Kasumi-1 (cell line): ENCODE measurements at places on chromosomes 5 and 9.

- no peak for DNase-seq
These were observed 188.8 kb downstream of the BNC2 start for GRCh38 chr9:16681652-16681987.

DNA sequence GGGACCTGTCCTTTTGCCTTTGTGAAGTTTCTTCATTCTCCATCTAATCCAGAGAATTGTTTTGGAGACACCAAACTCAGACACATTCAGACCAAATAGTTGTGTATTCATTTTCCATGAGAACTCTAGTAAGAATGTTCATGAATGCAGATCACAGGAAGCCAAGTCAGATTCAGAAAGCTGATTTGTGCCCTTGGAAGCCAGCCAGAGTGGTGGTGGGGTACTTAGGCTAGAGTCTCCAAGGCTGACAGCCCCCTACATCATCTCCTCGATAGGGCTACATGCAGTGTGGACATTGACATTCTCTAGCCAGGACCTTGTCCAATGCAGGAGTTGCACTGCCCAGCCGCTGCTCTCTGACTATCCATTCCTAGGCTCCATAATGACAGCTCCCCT, 137.6 kb downstream of the UGCG start:
- DNase-seq: no peak

- no peak for DNase-seq
These were observed 69.0 kb upstream of the XPA start for GRCh38 chr9:97766092-97766491.

DNA sequence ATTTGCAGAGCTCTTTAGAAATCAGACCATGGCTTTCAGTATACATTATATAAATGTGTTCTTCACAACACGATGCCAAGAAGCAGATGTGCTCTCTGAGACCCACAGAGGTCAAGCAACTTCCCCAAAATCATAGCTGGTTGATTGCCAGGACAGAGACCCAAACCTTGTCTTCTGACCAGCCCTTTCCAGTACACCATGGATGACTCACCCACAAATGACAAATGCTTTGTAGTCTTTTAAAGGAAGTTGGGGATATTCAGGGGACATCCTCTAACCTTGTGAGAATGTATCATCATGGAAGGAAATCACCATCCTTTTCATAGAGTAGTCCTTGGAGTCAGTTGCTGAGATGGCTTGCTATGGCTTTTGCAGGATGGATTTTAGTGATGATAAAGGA, 30.1 kb downstream of the ZNF462 start:
- peak; percentile 20 for DNase-seq

DNA sequence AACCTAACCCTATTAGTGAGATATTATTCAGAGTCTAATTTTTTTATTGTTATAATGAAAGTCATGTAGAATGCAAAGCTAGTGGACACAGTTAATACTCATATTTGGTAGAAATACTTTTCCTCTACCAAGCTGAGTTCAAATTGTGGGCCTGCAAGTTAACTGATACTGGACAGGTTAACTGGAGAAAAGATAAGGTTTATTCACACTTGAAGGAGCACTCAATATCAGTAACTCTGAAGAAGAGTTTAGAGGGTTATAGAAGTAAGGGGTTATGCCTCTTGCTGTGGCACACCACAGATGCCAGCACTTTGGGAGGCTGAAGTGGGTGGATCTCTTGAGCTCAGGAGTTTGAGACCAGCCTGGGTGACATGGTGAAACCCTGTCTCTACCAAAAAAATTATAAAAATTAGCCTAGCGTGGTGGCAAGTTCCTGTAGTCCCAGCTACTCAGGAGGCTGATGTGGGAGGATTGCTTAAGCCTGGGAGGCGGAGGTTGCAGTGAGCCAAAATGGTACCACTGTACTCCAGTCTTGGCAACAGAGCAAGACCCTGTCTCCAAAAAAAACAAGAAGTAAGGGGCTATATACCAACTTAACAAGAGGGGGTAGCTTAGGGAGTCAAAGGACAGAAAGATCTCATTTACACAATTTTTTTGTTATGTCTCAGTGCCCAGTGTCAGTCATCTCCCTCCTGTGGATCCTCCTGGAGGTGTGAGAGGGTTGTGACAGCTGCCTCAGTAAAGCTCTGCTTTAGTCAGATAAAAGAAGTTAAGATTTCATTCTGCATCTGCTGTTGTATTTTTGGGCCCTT, 121.2 kb upstream of the GRHPR start:
- DNase-seq: no peak

DNA sequence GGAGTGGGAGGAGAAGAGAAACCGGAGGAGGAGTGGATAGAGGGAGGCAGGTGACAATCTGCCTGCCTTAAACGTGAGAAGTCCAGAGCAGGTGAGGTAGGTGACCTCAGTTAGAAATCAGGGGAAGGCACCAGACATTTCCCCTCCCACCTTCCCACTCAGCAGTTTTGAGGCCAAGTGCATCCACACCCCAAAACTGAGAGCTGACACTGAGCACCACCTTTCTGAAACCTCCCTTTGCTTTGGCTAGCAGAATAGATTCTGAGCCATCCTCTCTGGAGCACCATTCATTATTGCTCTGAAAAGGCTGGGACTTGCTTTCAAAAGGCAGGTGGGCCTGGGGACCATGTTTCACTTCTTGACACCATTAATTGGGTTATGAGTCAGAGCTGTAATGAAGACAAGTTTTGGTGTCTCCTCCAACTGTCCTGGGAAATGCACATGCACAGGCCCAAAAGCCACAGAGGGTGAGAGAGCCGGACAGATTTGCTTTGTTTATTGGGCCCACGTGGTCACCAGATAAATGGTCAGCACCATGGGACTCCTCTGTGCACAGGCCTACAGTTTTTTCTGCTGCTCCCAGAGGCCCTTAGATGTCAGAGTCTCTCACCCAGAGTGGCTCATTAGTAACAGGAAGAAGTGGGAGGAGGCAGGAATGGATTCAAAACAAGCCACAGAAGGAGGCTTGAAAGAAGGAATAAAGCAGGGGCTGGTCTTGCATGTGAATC, 314.7 kb downstream of the TLE1 start:
- no peak for DNase-seq

GRCh38 chr5:40828021-40828631, 6.9 kb downstream of the RPL37 start:
- no peak for DNase-seq

DNA sequence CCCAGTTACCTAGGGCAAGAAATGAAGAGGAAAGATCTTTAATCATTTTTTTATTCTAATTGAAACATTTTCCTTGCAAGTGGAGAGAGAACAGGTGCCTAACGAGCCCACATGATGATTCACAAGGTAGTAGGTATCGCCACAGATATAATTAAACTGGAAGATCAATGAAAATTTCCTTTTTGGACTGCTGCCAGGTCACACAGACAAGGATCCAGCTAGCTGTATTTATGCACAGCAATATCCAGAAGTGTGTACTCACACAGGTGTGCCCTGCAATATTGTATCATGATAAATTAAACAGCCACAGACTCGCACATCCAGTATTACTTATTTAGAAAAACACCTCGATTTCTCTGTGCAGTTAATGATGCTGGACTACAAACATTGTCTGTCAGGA, 294.0 kb upstream of the SMARCA2 start:
- DNase-seq: no peak

GRCh38 chr9:33430942-33431341, 16.5 kb downstream of the AQP3 start:
- no peak for DNase-seq

DNA sequence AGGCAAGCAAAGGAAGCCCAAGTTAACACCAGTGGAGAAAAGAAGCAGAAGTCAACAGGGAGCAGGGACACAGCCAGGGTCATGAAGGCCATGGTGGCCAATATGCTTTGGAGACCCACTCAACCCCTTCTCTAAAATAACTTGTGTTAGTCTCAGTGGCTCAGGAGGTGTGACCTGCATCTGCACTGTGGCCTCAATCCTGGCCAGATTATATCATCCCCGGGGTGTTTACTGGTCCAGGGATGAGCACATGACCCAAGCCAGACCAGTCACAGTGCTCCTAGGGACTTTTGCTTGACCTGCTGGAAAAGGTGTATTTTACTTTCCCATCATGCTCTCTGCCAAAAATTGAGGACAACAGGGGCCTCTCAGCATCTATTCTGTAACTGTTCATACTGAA, 105.2 kb downstream of the DPYSL3 start:
- DNase-seq: no peak

DNA sequence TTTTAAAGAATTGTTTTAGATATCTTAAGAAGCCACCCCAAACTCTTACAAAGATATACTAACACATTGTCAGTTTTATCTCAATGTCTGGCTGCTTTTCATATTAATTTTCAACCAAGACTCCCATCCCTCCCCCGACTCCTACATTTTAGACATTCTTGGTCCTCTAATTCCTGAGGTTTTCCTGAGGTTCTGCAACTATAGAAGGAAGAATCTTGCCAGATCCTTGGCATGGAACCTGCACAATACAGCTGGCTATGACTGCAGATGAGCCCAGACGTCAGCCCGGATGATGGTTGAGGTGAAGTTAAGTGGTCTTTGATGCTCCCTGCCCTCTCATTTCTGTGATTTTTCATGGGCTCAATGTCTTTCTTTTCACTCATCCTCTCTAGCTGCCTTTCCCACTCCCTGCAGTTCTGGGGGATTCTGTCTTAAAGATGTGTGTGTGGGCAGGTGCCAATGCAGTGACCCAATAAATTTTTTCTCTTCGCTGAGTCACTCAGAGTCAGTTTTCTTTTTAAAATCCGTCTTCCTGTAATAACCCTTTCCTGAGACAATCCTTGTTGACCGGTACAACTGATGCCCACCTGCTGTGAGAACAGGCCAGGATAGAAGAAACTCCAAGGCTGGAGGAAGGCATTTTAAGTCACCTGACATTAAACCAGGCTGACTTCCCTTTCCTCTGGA, 237.8 kb upstream of the GAS1 start:
- DNase-seq: no peak

DNA sequence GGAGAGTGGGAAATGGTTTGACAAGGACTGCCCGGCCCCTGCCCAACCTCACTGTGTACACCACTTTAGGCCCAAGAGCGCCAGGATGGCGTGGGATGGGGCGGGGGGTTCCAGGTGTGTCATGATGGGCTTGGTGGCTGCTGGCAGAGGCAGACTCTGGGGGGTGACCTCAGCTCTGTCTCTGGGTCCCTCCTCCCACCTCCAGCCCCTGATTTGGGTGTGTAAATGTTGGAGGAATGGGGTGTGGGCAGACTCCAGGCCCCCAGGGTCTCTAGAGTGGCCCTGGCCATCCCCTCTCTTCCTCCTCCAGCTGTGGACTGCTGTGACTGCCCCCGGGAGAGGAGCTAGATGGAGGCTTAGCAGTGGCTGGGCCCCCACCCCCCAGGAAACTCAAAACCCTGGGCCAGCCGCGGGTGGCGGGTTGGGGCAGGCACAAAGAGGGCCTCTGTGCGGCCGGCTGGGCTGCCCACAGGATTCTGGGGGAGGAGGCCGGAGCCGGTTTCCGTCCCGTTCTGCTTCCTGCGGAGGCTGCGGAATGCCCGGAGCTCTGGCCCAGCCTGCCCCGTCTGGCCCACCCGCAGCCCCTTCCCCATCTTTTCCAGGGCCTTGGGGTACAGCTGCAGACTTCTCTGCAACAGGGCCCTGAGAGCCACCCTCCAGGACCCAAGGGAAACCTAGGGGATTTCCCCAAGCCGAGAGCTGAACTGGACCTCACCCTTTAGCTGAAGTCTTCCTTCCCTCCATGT, 23.1 kb downstream of the CXXC5 start:
- DNase-seq: no peak

DNA sequence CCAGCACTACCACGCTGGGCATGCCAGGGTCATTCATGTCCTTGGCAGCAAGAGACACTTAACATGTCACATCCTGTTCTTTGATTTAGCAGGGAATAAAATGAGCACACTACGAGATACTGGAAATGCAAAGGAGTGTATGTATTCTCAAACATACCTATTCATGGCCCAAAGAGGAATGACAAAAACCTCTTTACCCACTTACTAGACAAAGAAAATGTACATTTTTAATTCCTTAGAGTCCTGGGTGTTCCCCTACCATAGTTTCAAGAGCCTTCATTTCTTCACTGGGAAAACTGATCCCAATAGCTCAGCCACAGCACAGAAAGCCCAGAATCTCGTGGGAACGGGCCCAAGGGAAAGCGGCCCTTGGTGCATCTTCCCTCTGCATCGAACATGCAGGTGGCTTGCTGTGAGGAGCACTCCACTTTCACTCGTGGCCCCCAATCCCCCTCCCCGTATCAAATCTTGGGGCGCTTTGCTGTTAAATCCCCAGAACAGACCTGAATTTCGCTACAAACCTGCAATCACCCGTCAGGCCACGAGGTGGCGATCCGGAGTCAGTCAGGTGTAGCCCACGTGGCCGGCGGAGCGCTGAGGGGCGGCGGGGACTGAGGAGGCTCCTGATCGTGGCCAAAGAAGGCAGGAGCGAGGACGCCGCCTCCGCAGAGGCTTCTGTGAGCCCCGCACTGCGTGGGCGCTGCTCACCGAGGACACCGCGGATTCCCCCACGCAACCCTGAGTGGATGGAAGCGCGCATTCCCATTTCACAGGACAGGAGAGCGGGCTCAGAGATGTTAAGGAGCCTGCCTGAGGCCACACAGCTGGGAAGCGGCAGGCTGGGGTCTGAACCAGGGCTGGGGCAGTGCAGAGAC, 91.4 kb downstream of the LMX1B start:
- DNase-seq: peak; percentile 77

DNA sequence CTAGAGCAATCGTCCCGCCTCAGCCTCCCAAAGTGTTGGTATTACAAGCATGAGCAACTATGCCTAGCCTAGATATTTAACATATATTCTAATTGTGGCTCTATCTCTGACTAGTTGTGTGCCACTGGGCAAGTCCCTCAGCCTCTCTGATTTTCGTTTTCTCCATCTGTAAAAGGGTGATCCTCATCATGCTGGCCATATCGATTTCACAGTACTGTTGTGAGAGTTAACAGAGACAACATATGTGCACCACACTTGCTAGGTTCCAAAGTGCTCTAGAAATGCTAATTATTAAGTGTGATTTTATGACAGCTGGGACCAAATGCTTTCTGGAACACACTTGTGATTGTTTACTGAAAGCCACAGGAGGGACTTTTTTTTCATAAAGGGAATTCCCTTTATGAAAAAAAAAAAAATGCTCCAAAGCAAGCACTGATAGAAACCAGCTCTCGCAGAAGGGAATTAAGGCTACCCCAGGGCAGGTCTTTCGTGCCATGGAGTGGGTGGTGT, 78.5 kb upstream of the EPB41L4B start:
- no peak for DNase-seq

GRCh38 chr9:38417003-38417945, 7.0 kb downstream of the IGFBPL1 start:
- peak; percentile 43 for DNase-seq

DNA sequence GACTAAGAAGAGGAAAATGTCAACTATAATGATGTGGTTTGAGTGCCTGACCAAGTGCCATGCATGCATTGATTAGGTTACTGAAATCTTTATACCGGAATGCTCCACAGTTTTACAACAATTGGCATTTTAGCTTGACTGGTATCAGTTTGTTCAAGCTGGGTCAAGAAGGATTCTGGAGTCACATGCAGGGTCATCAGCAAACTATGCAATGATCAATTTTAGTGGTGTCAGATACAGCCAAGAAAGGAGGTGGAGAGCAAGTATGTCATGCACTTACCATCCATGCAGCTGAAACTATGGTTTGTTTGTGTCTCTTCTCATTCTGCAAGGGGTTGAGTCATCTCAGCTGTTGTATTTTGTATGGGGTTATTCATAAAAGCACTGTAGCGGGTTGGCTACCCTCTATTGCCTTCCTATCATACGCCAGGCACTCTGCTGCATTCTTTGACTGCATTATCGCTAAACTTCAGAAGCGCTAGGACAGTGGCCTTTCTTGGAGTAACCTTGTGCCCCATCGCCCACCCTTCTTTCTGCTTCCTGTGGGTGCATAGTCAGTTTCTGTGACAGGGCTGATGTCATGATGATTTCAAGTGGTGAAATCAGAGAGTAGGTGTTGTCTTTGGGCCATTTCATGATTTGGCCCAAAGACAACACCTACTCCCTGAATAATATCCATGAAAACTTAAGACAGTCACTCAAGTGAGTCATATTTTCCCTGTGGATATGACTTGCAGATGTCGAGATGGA, 145.4 kb downstream of the MTX3 start:
- DNase-seq: no peak
